Activated naive CD4-positive, alpha-beta T cell treated with anti-CD3 and anti-CD28 coated beads, Interleukin-2, amount 50 U/mL, for 16 hours (primary cell): ENCODE measurements at places on chromosomes 4 and X.

- no peak for DNase-seq
Observed at GRCh38 chr4:84753321-84753972, 170.5 kb downstream of the CDS1 start.

DNA sequence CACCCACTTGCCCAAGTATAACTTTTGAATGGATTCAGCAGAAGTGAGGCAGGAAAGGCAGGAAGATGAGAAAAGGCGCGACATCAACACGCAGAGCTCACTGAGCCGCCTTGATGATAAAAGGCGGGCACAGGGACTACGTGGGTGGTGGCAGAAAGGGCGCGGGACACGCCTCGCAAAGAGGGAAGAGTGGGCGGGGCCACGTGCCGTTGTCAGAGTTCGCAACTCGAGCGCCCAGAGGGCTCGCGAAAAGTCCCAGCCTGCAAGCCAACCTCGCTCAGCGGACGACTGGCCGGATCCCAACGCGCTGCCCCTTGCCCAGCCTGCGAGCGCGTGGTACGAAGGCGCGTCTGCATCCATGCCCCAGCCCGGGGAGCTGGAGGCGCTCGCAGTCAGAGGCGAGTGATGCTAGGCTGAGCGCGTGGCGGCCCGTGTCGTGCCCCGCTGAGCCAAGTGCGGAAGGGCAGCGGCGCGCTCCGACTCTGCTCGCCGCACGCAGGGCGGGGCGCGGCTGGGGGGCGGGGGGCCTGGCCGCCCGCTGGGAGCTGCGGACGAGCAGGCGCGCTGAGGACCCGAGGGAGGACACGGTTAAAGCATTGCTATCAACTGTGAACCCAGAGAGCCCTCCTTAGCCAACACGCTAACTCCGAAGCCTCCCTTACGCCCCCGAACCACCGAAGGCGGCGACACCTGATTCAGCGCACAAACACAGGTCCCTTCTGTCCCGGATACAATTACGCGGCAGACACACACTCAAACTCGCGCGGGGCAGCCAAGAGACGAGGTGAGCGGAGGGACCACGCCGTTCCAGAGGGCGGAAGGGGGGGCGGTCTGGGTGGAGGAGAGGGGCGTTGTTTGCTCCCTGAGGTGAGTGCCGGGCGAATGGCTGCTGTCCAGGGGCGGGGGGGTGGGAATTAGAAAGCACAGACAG, at the start of gene UGT8:
Gene UGT8, plus strand, starts transcription at position 617 of the 931 bp plus-strand sequence. CDS start 24,074 bp downstream, outside the sequence.
- DNase-seq = peak; percentile 32

- peak; percentile 76 for DNase-seq
Observed at GRCh38 chr4:77074981-77075855, 571 bp downstream of the CCNI start.

DNA sequence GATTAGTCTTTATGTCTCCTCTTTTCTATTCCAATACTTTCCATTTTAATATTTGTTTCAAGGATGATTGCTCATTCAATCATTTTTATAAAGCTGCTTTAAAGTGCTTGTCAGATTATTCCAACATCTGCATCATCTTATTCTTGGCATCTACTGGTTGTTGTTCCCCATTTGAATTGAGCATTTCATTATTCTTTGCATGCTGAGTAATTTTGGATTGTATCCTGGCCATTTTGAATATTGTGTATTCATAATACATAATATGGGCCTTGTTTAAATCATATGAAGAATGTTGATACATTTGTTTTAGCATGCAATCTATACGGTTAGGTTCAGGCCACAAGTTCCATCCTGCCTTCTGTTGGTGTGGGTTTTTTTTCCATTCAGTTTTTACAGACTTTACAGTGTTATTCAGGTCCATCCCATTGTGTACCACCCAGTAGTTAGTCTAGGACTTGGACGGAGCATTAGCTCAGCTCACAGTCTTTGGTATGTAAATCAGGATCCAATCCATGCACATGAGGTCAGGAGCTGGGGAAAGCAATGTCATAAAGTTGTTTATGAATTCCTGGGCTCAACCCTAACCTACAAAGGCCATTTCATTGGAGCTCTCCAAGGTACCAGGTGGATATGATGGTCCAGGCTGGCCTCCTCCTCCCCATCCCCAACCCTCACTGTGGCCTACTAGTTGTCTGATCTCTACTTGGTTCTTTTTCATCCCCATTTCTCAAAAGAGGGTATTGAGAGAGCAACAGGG, 20.3 kb downstream of the RGN start:
- no peak for DNase-seq

GRCh38 chr4:110025056-110025455, 112.4 kb downstream of the EGF start:
- no peak for DNase-seq

- no peak for DNase-seq
Observed at GRCh38 chr4:77314697-77315096, 157.7 kb downstream of the CCNG2 start.

- no peak for DNase-seq
Observed at GRCh38 chr4:7052313-7052712, 9.1 kb downstream of the TADA2B start.

GRCh38 chr4:137647375-137647774, 115.1 kb upstream of the PCDH18 start:
- DNase-seq = no peak

DNA sequence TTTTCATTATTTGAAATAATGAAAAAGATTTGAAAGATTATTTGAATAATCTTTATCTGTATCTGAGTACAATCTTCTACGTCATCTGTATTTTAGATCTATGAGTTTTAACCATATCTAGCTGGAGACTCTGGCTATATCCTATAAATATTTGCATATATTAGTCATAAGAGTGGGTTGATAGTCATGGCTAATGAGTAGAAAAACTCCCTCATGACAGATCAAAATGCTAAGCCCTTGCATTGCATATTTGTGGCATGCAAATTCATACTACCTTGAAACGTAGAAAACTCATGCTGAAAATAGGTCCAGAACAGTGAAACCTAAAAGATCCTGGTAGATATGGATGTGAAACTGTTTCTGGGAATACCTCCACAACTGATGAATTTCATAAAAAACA, 291.3 kb downstream of the GALNTL6 start:
- DNase-seq = no peak

- DNase-seq = no peak
Observed at GRCh38 chr4:56386091-56386490, 1.2 kb downstream of the AASDH start.

DNA sequence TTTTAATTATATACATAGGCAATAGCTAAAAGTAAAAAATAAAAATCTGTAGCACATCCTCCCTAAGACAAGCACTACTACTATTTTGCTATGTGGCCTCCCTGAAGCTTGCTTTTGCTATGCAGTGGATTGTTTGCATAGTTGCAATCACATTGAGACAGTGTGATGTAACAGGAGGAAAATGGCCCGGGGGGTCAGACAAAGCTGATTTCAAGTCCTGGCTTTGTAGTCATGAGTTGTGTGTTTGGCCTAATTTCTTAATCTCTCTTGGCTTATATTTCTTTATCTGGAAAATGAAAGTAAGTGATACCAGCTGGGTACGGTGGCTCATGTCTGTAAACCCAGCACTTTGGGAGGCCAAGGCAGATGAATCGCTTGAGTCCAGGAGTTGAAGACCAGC, 166.6 kb downstream of the LHFPL1 start:
- no peak for DNase-seq

GRCh38 chr4:7124689-7125442, 57.0 kb upstream of the GRPEL1 start:
- DNase-seq = no peak

GRCh38 chrX:147838465-147839131, 73.1 kb upstream of the FMR1 start:
- DNase-seq = no peak

GRCh38 chr4:154088741-154089140, 299.9 kb upstream of the SFRP2 start:
- DNase-seq = no peak

DNA sequence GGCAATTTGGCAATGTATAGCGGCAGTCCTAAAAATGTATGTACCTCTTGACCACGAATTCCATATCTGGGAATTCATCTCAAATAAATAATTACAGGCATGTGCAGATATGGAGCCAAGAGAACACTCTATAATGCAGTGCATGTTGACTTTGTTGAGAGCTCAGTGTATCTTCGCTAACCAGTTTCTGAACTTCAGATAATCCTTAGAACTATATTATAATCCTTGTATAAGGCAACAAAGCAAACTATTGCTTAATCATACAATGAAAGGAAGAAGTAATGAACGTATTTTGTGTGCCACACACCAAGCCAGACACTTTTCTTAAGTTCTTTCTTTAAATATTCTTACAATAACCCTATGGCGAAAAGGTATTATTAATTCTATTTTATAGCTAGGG, 168.5 kb downstream of the SMIM20 start:
- no peak for DNase-seq

GRCh38 chrX:68254738-68255645, 178.3 kb downstream of the OPHN1 start:
- no peak for DNase-seq

DNA sequence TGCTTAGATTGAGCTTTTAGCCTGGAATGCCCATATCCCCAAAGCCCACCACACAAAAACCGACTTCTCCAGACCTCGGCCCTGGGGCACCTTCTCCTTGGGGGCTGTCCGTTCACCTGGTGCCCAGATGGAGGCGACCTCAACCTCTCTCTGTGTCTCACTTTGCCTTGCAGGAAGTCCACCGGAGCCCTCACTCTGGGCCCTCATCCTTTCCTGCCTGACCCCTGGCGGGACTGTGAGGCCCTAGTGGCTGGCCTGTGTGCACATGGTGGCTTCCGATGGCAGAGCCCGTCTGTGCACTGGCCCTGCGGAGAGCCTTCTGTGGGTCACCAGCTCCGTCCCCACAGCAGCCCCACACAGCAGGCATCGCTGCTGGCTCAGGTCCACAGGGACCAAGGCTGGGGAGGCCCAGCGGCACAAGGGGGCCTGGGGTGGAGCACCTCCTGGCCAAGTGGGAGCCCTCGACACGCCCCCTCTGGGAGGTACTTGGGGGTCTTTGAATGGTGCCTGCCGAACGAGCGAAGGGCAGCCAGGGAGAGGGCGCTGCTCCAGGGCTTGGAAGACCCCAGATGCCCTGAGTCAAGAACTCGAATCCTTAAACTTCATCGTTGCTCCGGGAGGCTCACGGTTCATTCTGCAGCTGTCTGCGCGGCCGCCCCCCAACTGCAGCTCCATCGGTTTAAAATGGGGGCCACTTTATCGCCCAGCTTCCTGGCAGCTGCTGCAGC, 97.2 kb upstream of the ADRA2C start:
- no peak for DNase-seq

- no peak for DNase-seq
Observed at GRCh38 chrX:15043538-15043937, 170.3 kb downstream of the MOSPD2 start.

DNA sequence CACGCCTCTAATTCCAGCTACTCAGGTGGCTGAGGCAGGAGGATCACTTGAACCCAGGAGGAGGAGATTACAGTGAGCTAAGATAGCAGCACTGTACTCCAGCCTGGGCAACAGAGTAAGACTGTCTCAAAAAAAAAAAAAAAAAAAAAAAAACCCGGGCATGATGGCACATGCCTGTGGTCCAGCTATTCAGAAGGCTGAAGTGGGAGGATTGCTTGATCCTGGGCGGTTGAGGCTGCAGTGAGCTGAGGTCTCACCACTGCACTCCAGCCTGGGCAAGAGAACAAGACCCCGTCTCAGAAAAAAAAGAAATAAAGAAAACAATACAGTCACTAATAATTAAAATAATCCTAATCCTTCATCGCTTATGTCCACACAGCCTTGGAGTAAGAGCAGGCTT, 68.1 kb downstream of the APBB2 start:
- DNase-seq = no peak

GRCh38 chr4:74464291-74464690, 19.4 kb downstream of the AREG start:
- no peak for DNase-seq

DNA sequence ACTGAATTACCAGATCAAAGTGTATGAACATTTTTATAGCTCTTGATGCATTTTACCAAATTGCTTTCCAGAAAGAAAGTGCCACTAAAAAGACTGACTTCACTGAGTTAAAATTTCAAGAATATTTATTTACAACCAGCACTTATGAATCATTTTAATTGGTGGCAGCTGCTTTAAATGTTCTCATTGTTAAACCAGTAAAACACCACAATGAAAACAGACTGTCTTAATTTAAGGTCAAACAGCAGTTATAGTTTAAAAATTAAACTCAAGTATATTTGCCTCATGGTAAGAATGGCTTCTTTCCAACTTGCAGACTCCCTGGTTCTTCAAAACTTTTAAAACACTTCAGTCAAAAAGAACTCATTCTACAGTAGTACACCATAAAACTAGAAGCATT, 36.9 kb downstream of the AMMECR1 start:
- DNase-seq = no peak

- no peak for DNase-seq
Observed at GRCh38 chr4:112818594-112818965, 181.6 kb downstream of the LARP7 start.

DNA sequence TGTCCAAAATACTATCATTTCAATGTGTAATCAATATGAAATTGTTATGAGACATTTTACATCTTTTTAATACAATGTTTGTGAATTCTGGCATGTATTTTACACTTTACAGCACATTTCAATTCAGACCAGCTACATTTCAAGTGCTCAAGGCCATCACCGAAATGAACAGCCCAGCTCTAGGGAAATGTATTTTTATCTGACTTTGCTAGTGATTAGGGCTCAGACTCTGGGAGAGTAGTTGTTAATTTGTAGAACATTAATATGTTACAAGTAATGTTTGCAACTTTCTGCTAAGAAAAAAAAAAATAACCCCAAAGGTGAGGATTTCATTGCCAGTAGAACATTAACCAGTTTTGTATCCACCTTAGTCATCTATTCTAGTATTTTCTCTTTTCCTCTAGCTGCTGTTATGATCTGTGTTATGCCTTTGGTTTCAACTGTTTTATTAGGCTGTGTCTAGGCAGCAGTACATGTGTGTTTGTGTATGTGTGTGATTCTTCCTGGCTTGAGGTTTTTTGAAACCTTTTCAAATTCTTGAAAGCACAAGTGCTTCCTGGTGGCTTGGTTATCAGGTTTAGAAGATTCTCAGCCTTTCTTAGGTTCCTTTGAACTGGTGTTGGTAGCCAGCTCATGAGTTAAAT, 125.9 kb downstream of the NSUN7 start:
- DNase-seq = no peak

- no peak for DNase-seq
Observed at GRCh38 chr4:40523581-40523980, 106.1 kb downstream of the RBM47 start.

DNA sequence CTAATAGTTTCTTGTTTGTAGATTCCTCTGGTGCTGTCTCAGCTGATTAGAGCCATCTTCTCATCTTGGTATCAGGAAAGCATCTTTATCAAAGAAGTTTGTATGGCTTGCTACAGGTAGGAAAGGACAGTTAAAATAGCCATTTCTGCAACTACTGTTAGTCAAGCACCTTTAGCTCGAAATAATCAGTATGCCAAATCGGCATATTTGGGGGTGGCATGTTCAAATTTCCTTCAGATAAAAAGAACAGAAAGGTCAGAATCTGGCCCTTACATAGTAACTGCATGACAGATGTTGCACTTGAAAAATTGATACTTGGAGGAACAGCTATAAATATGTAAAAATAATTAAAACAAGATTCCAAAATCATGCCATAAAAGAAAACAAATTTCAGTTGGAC, 4.8 kb downstream of the C4orf46 start:
- no peak for DNase-seq

GRCh38 chr4:89837993-89838390, 1.0 kb upstream of the SNCA start:
- DNase-seq = no peak

GRCh38 chr4:86294883-86295282, 65.0 kb downstream of the MAPK10 start:
- DNase-seq = no peak

- no peak for DNase-seq
Observed at GRCh38 chrX:6679988-6680387, 145.1 kb upstream of the VCX3A start.
